ENCODE measurements at places on chromosomes 7 and 10.

GRCh38 chr10:110989016-110989415 is 69.6 kb downstream of the SHOC2 start:
- DNase-seq = no peak

- no peak for DNase-seq
These were observed 273.1 kb downstream of the AUTS2 start for GRCh38 chr7:69871213-69871885.

- no peak for DNase-seq
These were observed 75.4 kb upstream of the PDSS1 start for GRCh38 chr10:26621889-26622711.

DNA sequence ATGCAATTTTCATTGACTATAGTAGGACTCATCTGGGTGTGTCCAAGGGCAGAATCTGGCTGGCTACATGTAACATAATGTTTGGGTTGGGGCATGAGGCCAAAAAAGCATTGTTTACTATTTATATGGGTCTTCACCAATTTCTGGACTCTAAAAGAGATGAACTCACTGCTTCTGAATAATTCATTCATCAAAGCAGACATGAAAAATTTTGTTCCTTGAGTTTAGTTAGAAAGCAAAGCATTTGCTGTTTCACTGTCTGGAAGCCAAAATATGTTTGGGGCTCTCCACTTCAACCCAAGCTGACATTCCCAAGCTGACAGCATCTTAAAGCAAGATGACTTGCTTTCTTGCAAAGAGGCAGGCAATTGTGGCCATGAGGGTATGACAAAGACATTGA is 670.6 kb downstream of the SUGCT start:
- no peak for DNase-seq

- no peak for DNase-seq
These were observed 267.1 kb downstream of the ELMO1 start for GRCh38 chr7:37181550-37181932.

DNA sequence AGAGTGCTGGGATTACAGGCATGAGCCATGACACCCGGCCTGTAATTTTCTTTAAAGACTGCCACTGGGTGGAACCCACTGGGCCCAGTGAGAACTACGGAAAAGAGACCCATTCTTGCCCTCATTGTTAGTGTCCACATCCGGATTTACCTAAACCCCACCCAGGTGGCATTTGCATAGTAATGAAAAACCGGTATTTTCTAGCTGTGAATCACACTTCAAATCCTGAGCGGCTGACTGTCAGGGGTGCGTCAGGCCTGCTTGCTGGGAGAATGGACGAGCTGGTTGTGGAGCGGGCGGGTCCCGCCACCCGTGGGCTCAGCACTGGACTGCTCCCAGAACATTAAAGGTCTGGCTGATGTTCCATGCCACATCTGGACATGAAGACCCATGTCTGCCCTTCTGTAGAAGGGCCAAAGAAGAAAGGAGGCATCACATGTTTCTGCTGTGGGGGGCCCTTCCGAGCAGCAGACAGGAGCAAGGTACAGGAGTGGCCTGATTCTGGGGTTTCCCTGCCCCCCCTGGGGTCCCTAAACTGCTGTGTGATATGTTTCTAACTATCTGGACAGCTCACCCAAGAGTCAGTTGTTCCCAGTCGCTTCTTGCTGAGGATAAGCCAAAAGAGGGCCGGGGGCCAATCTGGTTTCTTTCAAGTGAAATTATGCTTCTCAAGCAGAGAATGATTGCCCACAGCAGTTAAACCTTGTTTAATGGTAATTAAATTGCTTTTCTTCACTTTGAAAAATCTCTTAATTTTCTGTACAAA is 46.4 kb downstream of the KIAA1217 start:
- DNase-seq = no peak

DNA sequence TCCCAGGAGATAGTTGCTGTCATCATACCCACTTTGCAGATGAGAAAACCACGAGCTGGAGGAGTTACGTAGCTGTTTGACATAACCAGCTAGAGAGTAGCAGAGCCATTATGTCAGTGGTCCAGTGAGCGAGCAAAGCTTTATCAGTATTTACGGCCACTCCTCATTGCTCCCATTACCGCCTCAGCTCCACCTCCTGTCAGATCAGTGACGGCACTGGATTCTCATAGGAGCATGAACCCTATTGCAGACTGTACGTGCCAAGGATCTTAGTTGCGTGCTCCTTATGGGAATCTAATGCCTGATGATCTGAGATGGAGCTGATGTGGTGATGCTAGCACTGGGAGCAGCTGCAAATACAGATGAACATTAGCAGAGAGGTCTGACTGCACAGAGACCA is 9.2 kb upstream of the SFMBT2 start:
- DNase-seq = no peak

- no peak for DNase-seq
These were observed 333 bp downstream of the SMNDC1 start for GRCh38 chr10:110304394-110304779.

DNA sequence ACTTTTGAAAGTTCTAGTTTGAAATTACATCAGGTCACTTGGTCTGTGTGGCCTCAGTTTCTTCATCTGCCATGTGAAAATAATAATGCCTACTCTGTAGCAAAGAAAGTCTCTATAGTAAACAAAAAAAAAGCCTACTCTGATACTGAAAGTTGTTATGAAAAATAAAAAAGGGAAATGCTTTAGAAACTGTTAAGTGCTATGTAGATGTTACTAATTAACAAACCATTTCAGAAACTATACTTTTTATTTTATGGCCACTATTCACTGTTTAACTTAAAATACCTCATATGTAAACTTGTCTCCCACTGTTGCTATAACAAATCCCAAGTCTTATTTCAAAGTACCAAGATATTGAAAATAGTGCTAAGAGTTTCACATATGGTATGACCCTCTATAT is 50.6 kb downstream of the CFTR start:
- DNase-seq = no peak

- no peak for DNase-seq
These were observed 48.6 kb upstream of the KIF5B start for GRCh38 chr10:32104622-32105509.

GRCh38 chr7:123360631-123361030 is 160.9 kb upstream of the SLC13A1 start:
- no peak for DNase-seq

- DNase-seq = no peak
These were observed 10.4 kb downstream of the FFAR4 start for GRCh38 chr10:93576888-93577287.

- DNase-seq = no peak
These were observed 159.1 kb downstream of the LRRC4 start for GRCh38 chr7:127872122-127872521.

DNA sequence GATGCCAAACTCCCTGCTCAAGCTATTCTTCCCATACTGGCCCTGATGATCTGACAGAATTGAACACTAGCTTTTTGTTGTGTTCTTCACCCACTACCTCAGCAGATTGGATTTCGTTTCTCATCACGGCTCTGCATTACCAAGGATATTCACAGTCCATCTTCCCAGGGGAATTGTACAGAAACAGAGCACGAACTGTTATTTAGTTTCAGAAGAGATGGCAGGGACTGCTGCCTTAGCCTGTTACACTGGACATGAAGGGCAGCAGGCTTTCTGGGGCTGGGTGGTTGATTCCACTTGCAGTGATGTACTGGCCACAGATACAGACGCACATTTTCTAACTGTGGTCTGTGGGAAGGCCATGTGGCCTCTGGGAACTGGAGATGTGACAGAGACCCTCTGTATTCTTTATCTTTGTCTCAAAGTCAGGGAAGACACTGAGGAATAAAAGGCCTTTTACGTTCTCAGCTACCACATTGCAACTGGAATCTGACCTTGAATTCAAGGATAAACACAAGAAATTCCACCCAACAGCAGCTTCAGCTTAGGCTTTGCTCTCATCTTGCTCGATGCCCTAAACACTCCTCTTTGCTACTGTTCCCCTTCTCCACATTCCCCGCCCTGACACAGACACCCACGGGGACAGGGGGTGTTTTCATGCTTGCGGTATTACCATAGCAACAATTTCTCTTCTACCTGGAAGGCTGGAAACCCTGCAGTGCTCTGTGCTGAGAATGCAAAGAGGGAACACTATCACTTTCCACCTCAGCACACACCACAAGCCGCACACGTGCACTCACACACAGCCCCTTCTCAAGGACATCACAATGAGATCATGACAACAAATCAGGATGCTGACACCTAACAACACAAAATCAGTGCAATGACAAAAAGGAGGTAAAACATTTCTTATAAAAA is 81.7 kb downstream of the RNF216 start:
- peak; percentile 67 for DNase-seq

GRCh38 chr7:597348-598178 is 77.9 kb upstream of the PDGFA start:
- DNase-seq = no peak

DNA sequence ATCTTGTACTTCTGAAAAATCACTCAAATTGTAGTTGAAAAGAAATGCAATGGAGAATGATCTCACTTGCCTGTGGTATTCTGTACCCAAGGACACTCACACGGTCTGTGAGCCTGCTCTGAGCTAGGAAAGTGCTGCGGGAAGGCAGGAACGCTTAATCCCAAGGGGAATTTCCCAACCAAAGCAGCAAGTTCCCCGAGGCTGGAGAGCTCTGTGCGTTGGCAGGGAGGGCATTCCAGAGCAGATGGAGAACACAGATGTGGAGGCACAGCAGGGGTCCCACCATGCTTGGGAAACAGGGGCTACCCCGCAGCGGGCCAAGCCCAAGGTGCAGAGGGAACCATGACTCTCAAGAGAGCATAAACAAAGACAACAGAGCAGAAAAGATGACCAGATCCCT is 13.6 kb downstream of the SVIL start:
- DNase-seq = peak; percentile 28

GRCh38 chr7:12909483-12909882 is 222.1 kb downstream of the ARL4A start:
- DNase-seq = no peak

DNA sequence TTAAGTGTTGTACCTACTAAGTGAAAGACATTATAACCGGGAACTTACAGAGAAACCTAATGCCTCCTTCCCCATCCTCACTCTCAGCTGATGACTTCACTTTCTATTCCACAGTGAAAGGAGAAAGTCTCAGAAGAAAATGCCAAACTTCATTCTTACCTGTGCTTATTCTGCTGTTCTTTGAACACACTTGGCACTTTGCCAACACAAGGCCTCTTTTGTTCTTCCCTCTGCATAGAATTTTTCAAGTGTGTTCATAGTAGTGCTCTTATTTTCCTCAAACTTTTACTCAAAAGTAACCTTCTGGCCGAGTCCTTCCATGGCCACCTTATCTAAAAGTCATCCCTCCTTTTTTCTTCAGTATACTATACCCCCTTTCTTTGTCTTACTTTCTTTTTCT is 59.4 kb upstream of the ETV1 start:
- DNase-seq = no peak

DNA sequence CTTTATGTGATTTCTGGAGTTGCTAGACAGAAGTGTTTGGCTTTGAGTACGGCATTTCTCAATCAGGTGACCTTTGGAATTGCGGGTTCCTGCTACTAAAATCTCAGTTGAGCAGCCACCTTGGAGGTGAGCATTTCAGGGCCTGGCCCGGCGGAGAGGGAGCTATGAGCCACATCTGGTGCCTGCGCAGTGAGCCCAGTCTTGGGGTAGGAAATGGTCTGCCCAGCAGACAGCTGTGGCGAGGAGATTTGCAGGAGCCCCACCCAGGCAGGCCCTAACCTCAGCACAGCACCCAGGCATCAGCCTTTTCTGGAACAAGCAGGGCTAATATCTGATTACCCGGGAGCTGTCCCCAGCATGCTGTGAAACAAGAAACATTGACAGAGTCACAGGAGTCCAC is 547.9 kb upstream of the FOXK1 start:
- DNase-seq = no peak

DNA sequence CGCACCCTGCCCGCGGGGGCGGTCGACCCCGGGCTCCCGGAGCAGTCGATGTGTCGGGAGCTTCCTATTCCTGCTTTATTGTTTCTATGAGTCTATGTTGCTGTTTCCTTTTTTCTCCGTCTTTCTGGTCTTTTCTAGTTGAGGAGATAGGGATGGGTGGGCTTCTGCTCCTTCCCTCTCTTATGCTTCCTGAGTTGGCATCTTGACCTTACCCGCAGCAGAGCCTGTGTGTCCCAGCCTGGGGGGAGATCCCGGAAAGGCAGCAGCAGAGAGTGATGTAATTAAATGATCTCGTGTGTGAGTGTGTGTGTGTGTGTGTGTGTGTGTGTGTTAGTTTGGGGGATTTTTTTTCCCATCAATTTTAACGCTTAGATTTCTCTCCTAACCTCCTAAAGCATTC is 486 bp upstream of the SORCS1 start:
- no peak for DNase-seq

DNA sequence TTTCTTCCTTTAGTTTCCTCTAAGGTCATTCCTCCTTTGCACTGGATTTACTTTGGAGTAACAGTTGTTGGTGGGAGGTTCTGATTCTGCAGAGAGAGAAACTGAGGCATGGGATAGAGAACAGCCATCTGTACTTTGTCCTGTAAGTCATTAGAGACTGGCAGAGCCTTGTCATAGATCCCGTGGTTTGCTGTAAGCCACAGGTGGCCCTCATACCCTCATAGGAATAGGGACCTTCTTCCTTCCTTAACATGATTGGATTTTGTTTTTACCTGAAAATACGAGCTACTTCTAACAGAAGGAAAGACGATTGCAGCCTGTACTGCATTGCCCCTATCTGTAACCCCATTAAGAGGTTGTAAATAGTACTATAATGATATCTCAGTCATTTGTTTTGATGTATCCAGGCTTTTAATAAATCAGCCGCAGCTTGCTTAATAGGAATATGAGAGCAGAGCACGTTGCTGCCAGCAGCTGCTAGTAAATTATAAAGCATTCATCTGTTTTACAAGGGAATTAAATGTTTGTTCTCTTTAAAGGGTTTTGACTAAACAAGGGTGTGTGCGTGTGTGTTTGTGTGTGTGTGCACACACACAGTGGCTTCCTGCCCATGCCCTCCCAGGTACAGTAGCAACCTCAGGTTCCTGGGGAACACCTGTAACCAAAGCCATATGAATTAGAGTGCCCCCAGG is 249.8 kb downstream of the AUTS2 start:
- no peak for DNase-seq

Data from spinal cord (tissue), 10 donors.